Stromal cell of bone marrow (primary cell): ENCODE measurements at places on chromosomes 7 and 10.
A peak's percentile ranks its signal among the peaks of the same experiment; 100 is the strongest.

DNA sequence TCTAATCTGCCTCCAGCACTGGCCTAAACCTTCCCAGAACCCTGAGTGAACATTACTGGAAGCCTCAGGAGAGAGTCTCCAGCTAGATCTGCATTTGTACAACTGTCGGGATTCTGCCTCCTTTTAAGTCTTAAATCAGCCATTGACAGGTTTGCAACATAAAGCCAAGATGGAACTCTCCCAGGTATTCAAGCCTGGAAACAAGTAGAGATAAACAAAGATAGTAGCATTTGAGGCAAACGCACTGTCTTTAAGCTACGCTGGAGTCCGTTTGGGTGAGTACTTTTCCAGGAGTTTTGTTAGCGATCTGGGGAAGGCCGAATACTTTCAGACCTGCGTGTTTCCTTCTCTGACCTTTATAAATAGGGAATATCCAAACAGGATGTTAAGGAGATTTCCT lies 317.2 kb upstream of the FZD8 start:
- no peak for DNase-seq

DNA sequence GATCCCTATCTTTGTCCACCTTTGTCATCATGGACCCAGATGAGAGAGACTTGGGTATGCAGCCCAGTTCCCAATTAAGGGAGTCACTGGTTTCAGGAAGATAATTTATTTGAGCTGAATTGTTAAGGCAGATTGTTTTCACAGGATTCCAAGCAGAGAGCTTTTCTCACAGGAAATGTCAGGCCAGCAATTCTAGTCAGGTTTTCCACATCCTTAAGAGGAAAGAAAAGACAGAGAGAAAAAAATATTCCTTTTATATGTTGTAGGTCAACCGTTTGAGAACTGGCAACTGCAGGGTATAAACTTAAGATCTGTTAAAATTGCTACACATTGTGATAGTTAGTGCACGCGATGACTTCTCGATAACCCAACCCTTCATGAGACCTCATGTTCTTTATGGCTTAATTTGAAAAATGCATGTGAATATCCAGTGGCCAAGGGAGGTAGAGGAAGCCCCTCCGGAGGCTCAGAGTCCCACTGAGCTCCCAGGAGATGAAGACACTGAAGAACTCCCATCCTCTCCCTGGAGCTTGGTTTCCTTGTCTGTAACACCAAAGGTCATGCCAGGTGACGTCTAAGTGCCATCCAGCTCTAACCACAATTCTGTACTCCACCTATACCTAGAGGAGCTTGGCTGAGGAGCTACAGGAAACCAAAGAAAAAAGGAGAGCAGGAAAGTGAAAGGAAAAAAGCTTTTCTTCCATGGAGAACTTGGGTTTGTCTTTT lies 45.6 kb downstream of the MINDY4 start:
- DNase-seq, result no peak

DNA sequence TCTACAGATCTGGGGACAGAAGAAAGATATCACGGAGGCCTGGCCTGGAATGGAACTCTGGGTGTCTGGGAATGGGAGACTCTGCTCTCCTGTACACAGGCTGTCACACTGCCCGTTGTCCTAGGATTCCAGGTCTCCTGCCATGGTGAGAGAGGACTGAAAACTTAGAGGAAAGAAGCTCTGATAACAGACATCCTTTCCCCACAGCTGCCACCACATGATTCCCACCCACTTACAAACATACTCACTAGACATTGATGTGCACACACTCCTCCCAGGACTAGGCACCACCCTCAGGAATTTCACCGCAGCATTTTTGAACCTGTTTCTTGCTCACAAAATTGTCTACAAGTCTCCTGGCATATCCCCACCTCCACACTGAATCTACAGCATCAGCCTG lies 5.7 kb downstream of the ZNF92 start:
- DNase-seq, result no peak

DNA sequence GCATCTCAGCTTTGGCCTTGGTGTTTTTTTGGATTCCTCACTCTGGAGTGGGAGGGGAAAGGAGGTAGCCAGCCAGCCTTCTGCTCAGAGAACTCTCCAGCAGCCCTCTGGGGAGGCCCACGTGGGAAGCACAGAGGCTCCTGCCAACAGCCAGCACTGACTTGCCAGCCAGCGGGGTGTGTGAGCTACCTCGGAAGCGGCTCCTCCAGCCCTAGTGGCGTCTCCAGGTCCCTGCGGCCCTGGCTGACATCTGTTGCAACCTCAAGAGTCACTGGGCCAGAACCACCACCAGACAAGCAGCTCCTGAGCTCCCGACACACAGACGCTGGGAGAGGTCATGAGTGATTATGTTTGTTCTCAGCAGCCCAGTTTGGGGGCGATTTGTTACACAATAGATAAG lies 180.2 kb upstream of the FZD8 start:
- DNase-seq, result peak; percentile 87

DNA sequence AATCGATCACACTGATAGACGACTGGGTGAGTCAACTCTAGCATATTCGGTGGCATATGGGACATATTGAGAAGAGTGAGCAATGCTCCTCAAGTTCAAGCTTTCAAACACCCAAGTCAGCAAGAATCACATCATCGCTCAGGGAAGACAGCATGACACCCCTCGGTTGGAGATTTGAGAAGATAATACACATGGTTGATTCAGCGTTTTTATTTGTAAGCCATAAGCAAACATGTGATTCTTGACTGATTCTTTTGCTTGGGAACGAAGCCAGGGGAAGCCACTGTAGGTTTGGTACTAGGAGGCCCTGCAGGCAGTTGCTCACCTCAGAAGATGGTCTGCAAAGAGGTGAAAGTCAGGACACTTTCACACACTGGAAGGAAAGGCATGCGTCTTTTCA lies 12.6 kb downstream of the UCMA start:
- no peak for DNase-seq

GRCh38 chr7:150753826-150754603 lies 16.8 kb downstream of the GIMAP5 start:
- DNase-seq, result peak; percentile 11

GRCh38 chr10:98293550-98294269 lies 25.7 kb upstream of the LOXL4 start:
- no peak for DNase-seq

- DNase-seq, result no peak
Observed at GRCh38 chr7:100107125-100107737, 5.8 kb downstream of the AP4M1 start.

DNA sequence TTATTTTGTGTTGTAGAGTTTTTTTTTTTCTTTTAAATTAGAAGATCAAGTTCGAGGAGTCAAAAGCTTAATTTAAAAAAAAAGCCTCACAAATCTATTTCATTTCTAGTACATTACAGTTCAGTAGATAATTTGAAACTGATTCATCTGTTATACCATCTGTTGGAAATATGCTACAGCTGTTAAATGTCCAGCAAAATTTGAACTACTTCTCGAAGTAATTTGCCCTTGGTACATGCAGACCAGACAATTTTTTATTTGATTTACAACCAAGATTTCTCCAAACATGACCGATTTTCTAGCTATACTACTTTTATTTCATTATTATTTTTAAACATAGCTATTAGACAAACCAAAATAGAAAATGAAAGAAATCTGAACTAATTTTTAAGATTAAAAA lies 647.9 kb downstream of the CNTNAP2 start:
- DNase-seq, result no peak

- no peak for DNase-seq
Observed at GRCh38 chr7:29314148-29314547, 119.6 kb downstream of the CHN2 start.

DNA sequence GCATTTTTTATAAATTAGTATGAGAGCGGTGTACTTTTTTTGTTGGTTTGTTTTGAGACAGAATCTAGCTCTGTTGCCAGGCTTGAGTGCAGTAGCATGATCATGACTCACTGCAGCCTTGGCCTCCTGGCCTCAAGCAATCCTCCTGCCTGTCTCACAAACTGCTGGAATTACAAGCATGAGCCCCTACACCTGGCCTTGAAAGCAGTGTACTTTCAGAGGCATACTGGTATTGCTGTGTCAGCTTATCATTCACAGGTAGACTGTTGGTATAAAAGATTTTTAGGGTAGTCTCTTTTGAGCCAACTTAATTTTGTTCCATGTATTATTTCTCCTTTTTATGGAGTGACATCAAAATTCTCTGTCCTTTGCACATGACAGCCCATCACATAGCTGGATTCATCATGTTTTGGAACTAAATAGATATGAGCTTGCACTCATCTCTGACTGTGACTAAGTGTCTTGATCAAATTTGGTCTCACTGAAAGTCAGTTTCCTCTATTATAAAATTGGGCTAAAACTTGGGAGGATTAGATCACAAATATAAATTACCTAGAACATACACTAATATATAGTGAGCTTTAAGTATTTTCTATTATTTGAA lies 12.4 kb downstream of the GNAT3 start:
- peak; percentile 85 for DNase-seq

DNA sequence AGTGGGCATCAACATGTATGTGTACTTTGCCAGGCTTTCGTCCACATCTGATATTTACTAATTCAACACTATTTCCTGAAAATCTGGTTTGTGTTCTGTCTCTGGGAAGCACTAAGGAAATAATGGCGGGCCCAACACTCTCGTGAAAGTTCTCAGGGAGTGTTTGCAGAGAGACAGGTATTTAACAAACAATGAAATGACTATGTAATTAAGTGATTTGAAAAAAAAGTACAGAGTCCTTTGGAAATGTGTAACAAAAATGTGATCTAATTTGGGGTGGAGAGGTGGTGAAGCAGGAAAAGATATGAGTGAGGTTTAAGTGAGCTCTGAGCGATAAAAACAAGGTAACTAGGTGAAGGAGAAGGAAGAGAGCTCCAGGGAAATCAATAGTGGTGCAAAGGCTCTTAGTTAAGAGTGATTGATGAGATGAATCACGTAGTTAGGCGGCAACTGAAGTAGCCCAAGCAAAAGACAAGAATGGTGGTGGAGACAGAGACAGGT lies 95.3 kb upstream of the DNAJB12 start:
- no peak for DNase-seq

DNA sequence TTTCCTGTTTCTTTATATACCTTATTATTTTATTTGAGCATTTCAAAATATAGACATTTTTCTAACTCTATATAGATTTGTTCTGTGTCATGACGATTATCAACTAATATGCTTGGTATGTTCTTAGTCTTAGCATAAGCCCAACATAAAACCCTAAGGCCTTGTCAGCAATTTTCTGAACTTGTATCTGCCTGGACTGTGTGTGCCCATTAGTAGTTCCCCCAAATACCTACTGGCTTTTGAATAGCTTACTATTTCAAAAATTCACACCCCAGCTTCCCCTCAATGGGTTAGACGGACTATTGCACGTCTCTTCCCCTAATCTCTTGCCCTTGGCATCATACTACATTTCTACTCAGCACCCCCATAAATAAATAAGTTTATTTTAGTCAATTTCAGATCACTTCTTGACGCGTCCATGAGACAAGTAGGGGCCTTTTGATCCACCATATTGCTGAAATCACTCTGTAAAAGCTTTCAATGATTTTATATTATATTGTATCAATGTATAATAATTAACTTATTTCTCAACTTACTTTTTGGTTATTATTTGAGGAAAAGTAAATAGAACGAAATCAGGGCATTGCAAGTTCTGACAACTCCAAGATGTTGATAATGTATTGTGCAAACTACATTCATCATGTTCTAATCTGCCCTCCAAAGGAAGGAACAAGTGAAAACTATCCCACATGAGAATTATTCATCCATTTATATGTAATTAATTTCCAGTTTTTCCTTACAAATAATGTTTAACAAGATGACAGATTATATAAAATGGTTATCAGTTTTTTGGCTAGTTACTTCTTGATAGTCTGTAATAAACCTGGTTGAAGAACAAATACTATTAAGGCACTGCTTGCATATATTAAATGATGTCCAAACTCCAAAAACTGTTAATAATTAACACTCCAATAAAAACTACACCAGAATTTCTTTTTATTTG lies 1.1 kb upstream of the AKR1C3 start:
- no peak for DNase-seq

GRCh38 chr10:70943249-70943648 lies 54.9 kb upstream of the PCBD1 start:
- no peak for DNase-seq
